ENCODE measurements at places on chromosomes 4 and X.

- DNase-seq = no peak
Observed at GRCh38 chr4:159097785-159098184, 5.1 kb upstream of the RAPGEF2 start.

GRCh38 chr4:185457136-185457535, 14.4 kb downstream of the CCDC110 start:
- DNase-seq = no peak

DNA sequence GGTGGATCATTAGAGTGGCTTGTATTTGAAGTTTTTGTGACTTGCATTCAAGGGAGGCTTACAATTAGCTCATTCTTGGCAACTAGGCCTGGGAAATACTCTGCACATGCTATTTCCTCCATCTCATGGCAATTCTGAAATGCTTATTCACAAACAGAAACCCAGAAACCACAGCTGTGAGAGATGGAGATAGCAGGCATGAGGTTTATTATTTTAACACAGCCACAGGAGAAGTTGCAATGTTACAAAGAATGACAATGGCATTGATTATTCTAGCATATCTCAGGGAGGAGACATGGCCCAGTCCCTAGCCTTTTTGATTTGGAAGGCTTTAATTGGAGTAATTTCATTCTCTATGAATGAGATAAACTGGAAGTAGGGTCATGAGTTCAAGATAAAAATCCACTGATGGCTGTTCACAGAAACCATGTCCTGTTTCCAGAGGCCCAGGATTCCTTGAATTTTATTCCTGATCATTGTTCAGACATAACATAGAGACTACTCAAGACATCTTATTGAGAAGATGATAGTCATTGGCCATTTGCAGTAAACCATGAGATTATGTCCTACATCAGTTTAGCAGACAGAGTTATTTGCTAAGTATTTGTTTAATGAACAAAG, 123.9 kb downstream of the MID1 start:
- DNase-seq = no peak

DNA sequence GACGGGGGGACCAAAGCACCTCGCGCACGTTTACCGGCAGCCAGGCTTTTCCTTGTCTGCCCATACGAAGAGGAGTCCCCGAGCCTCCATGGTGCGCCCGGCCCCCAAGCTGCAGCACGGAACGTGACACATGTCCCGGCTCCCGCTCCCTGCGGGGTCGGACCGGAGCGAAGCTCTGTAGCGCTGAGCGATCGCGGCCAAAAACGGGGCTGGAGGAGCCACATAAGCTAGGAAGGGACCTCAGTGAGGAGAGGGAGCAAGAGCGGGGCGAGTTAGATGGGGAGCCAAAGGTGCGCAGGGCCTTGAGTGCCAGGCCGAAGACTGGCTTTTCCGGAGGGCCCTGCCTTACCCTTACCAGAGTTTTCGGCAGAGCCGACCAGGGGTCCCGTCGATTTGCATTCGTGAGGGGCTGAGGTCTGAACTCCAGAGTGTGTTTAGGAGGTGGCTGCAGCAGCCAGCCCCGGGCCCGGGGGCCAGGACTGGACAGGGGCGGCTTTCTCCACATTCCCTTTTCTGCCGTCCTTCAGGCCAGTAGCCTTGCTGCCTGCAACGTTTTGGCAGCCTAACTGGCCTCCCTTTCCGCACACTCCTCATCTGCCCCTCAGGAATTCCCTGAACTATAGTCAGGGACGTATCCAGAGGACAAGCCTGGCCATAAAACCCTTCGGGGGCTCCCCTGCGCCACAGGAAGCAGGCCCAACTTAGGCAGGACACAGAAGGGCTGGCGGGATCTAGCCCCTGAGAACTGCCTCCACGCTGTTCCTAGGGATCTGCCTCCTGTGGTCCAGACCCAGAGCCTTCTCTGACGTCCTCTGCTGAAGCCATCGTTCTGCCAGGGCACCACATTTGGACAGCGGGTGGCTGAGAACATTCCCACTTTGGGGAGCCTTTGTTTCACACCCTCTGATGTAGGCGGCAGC, 689 bp downstream of the SSR4 start:
- DNase-seq = no peak

- no peak for DNase-seq
Observed at GRCh38 chrX:22345884-22346283, 73.2 kb downstream of the CBLL2 start.

GRCh38 chr4:76923619-76924357, 25.8 kb upstream of the SEPTIN11 start:
- no peak for DNase-seq

DNA sequence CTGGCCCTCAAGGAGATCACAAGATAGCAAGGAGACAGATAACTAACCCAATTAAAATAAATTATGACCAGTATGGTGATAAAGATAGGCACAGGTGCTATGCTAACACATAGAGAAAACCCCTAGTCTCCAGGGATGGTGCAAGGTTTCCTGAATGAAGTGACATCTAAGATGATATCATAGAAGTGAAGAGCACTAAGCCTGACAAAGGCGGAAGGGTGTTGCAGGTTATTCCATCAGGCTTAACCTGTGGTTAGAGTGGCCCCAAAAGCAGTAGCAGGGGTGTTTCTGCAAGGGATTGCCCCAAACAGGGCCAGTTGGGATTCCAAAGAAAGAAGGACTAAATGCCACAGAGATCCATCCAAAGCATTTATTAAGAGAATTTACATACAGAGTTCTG, 249.2 kb downstream of the IDS start:
- no peak for DNase-seq

GRCh38 chr4:22504922-22505321, 10.9 kb downstream of the ADGRA3 start:
- no peak for DNase-seq

GRCh38 chrX:29726811-29727210, 488.6 kb upstream of the MAGEB2 start:
- no peak for DNase-seq

DNA sequence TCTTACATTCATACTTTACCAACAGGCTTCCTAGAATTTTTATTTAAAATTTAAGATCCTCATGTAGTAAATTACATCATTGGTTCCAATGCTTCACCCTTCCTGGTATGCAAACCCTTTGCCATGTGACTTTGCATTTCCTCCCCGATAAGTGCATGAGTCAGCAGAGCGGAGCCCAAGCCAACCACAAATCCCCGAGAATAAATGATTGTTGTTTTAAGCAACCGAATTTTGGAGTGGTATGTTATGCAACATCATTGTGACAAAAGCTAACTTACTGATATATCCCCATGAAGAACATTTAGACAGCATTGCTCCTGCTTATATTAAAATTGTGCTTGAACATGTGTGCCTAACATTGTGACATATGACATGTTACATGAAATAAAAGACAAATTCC, 199.4 kb upstream of the DDX53 start:
- peak; percentile 51 for DNase-seq

GRCh38 chrX:11241720-11242119, 51.5 kb upstream of the AMELX start:
- no peak for DNase-seq

DNA sequence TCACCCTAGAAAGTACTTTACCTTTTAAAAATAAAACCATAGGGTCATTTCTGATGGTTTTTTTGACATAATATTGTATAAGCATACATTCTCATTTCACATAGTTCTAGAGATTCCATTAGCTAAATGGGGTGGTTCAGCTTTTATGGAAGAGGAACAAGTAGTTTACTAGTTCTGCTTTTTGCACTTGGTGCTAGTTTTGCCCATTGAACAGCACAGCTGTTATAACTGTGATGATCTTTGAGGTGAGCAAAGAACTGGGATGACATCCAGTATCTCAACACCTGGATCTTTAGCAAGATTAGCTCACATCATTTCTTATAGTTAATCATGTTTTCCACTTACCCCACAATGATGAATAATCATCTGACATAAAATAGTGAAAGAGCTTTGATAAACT, 40.9 kb downstream of the MOB1B start:
- no peak for DNase-seq

- DNase-seq = no peak
Observed at GRCh38 chr4:139154952-139155557, 22.0 kb downstream of the ELF2 start.

DNA sequence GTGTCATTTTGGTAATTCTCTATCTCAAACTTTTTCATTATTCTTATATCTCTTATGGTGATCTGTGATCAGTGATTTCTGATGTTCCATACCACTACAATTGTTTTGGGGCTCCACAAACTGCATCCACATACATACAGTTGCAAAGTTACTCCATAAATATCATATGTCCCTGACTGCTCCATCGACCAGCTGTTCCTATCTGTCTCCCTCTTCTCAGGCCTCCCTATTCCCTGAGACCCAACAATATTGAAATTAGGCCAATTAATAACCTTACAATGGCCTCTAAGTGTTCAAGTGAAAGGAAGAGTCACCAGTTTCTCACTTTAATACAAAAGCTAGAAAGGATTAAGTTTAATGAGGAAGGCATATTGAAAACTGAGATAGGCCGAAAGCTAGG, 108.7 kb downstream of the ANAPC10 start:
- DNase-seq = no peak

Data from right cardiac atrium (tissue), 5 donors.